NCI-H2029 treated with DMSO at 0.1 percent for 48 hours (cell line): ENCODE measurements at places on chromosomes 7 and 10.

DNA sequence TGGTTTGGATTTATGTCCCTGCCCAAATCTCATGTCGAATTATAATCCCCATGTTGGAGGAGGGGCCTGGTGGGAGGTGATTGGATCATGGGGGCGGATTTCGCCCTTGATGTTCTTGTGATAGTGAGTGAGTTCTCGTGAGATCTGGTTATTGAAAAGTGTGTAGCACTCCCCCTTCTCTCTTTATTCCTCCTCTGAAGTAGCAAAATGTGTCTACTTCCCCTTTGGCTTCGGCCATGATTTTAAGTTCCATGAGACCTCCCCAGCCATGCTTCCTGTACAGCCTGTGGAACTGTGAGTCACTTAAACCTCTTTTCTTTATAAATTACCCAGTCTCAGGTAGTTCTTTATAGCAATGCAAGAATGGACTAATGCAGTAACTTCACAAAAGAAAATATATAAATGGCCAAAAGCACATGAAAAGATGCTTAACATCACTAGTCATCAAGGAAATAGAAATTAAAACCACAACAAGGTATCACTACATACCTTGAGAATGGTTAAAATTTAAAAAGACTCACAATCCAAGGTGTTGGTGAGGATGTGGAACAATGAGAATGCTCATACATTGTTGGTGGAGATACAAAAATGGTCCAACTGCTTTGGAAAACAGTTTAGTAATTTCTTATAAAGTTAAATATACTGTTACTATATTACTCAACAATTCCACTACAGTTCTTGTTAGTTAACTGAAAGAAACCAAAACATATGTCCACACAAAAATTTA lies 218.7 kb downstream of the SNX10 start:
- no peak for DNase-seq

- no peak for DNase-seq
These were observed 80.0 kb downstream of the SHH start for GRCh38 chr7:155732286-155732685.

GRCh38 chr10:91682912-91683311 lies 50.0 kb upstream of the PPP1R3C start:
- no peak for DNase-seq

DNA sequence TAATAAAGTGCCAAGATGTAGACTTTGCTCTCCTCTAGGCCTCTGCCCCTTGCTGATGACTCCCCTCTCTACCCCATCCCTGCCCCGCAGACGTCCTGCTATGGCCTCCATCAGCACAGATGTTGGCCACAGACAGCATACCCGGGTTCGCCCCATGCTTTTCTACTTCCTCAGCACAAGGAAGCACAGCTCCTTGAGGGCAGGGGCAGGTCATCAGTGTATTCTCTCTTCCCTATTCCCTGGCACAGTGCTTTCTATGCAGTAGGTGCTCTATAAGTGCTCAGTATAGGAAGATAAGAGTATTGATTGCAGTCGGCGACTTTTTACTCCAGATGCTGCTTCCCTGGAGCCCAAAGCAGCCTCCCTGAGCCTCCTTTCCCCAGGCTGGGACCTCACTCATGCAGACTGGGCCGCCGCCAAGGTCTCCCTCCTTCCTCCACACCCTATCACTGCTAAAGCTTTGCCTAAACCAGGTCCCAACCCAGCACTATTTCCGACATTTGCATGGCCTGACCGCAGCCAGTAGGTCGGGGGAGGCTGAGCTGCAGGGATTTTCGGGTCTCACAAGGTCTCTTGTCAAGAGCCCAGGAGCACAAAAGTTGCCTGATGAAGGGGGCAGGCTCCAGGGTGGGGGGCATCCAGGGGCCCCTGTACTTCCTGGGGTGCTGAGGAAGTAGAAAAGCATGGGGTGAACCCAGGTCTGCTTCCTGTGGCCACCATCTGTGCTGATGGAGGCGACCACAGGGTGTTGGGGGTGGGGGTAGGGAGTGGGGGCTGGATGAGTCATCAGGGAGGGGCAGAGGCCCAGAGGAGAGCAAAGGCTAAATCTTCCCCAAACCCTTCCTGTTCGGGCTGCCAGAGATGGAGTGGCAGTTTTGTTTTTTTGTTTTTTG lies 8.0 kb downstream of the CALHM3 start:
- DNase-seq, result no peak

DNA sequence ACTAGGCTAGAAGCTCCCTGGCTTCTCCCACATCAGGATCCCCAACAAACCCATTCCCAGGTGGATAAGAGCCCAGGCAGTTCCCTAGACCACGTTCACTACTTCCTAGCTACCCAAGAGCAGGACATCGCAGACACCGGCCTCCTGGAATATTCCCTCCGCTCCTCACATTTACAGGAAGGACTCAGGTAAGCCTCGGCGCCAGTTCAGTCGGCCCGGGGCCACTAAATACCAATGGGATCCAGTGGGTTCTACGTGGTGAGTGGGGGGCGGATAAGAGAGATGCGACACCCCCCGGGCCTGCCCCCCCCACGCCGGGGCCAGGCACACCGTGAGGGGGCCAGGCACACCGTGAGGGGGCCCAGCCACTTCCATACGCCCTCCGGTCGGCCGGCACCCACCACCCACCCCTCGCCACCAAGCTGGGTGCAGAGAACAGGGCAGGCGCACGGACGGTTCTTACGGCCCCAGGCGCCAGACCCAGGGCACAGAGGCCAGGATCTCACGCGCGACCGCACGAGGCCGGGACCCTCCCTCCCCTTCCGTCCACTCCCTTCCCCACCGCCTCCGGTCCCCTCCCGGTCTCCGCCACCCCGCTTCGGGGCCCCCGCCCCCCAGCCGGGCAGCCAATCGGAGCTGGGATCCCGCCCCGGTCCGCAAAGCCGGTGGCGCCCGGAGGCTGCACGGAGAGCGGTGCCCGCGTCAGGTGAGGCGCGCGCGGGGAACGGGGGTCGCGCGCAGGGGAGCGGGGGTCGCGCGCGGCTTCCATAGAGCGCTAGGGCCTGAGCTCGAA lies at the start of gene BLVRA:
BLVRA (plus strand) TSS at position 652 of the 793 bp plus-strand sequence. CDS start 12,479 bp downstream, outside the sequence.
- DNase-seq, result no peak

DNA sequence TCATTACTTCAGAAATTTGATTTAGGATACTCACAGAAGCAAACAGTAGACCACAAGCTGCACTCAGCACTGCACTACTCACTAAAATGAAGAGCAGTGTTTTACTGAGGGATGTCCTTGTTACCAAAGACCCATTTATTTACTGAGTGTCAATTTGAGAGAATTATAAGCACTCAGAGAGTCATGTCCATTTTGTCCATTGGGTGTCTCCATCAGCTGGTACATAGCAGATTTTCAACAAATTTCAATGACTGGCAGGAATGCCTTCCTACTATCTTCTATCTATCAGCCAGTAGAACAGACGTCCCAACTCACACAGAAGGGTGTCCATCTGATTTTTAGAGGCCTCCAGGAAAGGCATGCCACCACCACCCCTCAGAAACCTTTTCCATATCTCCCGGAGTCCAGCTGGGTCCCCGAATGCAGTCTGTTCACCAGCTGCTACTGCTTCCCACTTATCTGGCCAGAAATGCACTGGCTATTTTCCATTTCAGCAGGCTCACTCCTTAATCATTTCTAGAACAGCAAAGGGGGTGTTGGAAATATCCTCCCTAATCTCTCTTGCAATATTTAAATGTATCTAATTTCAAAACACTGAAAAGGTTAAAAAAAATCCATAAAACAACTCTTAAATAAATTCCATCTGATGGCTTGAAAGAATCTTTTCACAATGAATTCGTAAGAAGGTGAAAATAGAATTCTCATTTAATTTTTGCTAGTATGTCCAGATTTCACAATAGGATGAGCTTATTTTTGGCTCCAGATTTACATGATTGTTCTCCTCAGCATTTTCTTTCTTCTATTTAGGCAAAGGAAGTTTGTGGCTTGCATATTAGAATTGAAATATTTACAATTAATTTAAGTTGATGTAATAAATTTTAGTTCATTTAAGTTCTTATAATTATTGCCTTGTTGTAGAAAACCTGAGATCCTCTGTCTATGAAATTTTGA lies 1164.0 kb upstream of the CELF2 start:
- no peak for DNase-seq

DNA sequence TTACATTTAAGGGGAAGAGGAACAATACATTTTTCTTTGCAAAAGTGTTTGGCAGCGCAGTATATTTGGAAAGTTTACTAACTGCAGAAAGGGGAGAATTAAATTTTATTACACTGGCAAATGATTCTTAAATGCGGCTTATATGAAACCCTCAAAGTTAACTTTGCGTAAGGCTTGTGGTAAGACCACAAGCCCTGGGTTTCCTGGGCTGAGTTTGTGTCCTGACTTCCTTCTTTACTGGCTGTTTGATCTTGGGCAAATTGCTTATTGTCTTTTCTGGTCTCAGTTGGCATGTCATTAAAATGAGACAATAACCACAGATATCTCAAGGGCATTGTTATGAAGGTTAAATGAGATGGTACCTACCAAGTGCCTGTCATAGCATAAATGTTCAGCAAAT lies 106.8 kb downstream of the GLRX3 start:
- DNase-seq, result no peak

- peak; percentile 16 for DNase-seq
These were observed 11.7 kb downstream of the TMEM254 start for GRCh38 chr10:80090121-80090520.

- no peak for DNase-seq
These were observed 85.1 kb downstream of the POU6F2 start for GRCh38 chr7:39062811-39063210.

DNA sequence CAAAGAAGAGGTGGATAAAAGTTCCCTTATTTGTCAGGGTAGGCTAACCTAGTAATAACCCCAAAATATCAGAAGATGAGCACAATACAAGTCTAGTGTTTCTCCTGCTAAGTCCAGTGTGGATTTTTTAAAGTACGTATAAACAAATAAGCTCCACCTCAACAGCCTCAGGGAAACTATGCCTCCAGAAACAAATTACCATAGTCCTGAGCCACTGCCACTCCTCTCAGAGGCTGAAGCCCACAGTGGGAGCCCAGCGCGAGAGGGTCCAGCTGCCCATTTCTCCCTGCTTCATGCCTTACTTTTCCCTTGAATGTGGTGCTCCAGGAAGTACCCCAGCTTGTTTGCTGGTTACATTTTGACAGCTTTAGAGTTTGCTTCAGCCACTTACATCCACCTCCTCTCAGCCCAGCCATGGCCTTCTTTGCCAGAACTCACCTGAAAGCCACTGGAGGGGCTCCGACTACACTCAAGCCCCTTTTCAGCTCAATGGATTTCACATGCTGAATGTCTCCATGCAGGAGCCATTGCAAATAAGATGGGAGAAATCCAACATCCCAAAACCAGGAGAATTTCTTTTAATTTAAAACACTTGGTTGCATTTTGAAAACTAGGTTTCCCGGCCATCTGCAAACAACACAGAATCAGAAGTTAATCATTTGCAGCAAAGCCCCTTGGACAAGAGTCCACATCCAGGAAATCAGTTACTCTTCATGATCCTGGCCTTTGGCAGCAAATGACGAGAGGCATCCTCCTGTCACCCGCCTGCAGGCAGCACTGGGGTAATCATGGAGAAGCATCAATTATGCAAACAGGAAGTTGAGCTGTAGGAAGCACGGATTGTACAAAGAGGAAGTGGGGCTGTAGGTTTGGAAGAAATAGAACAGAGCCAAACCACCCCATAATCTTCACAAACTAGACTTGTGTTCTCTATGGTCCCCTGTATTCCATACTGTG lies 138.1 kb downstream of the HERPUD2 start:
- DNase-seq, result no peak

DNA sequence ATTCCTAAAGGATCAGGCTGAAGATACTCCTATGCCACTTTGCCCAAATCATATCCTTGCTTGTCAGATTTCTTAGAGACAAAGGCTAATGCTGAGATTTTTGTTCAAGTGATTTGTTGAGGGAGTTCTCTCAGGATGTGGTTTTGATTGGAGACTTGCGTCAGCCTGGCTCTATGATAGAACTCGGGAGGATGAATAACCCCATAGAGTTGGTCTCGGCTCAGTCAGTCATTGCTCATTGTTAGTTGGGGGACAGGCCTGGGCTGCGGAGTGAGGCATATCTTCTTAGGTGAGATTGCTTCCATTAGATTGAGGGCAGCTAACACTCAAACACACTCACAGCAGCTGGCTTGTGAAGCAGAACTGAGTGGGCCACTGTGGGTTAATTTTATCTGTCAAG lies 203.4 kb downstream of the KIF20B start:
- no peak for DNase-seq

DNA sequence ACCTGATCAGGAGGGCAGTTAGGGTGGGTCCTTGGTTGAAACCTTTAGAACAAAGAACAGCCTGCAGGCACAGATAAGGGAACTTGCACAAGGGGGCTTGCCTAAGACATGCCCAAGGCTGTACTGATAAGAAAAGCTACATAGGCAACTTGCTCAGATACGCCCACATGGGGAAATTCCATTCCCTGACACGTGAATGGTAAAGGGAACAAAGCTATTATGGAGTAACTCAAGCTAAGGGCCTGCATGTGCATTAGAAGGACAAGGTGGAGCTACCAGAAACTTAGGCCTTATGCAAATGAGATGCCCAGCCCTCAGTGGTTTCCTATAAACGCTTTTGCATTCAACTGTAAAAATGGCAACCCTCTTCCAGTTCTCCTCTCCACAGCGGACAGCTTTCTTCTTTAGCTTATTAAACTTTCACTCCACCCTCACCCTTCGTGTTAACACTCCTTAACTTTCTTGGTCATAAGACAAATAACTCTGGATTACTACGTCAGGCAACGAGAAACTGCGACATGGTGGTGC lies 1192.1 kb upstream of the CELF2 start:
- DNase-seq, result no peak

DNA sequence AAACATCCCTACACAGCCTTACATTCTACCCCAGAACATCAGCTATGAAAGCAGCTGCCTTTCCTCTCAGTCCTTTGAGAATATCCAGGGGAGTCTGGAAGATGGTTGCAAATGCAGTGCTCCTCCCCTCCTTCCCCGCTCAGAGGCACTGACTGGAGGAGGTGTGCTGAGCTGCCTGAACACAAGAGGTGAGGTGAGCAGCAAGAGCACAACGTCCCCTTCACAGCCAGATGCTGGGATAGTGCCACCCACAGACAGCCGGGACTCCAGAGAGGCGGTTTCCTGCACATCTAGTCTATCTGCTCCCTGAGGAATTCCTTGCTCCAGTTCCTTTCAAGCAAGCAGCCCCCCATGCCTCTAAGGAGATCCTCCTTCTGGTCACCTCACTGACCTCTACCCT lies 74.2 kb downstream of the EZH2 start:
- DNase-seq, result no peak

GRCh38 chr7:131600085-131600881 lies 43.9 kb upstream of the PODXL start:
- DNase-seq, result no peak

GRCh38 chr7:149682038-149682437 lies 91.3 kb downstream of the ZNF467 start:
- no peak for DNase-seq

- DNase-seq, result no peak
These were observed 233.0 kb downstream of the CACNA2D1 start for GRCh38 chr7:82210416-82211184.

DNA sequence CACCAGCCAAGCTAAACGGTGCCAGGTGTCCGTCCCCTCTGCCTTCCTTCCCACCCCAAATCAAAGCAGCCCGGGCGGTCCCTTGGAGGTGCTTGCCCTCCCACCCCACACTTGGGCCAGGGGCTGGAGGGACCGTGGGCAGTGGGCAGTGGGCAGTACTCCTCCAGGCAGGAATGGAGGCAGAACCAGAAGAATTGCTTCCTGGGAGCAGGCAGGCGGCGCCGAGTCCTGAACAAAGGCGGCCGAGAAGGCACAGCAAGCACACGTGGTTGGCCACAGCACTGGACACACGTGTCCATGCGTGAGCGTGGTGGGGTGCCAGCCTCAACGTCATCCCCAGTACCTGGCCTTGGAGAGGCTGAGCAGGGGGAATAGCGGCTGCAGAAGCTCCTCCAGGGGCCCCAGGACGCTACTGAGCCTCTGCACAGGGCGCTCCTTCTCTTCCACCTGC lies 48.4 kb upstream of the NKX6-2 start:
- DNase-seq, result no peak
